ENCODE measurements at places on chromosomes 12 and 14.

DNA sequence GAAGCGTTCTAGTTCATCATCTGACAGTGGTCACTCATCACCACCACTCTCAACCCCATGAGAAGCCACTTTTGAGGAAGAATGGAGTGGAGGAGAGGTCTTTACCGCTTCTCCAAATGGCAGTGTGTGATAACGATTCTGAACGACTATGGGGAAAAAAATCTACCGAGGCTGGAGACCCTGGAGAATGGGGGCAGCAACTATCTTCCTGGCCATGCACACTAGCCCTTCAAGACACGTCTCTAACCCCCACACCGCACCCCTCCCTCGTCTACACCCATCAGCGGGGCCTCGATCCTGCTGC, 365 bp downstream of the ING4 start:
- DNase-seq, result no peak

DNA sequence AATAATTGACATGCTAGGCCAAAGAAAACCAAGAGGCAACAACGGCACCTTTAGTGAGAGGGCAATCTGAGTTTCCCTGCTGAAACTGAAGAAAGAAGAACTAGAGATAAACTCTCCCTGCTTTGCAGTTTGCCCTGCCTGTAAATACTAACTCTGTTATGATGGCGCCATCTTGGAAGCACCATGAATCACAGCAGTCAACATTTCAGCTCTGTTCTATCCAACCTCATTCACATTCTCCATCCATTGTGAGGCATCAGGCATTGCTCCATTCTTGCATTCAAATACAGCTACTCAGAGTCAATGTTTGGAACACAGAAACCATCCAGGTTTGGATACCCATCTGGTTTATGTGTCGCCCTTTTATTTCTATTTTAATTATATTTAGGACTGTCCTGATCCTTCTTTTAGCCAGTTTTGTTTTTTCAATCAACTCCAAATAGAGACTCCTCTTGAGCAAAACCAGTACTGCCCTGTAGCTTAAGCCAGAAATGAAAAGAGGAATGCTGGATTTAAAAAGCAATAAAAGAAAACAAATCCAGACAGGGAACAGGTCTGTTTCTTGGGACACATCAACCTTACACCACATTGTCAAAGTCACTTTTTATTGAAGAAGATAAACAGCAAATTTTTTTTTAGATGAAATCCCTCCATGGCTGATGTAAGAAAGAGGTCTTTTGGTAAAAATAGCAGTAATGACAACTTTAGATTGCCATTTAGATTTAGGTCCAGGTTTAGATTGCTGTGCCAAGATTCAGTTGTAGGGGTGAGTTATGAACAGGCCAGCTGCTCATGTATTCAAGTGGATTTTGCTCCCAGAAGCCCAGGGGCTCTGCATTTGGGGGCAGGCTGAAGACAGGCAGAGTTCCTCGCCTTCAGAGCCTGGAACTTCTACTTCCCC, 33.3 kb upstream of the PPM1A start:
- DNase-seq, result no peak

DNA sequence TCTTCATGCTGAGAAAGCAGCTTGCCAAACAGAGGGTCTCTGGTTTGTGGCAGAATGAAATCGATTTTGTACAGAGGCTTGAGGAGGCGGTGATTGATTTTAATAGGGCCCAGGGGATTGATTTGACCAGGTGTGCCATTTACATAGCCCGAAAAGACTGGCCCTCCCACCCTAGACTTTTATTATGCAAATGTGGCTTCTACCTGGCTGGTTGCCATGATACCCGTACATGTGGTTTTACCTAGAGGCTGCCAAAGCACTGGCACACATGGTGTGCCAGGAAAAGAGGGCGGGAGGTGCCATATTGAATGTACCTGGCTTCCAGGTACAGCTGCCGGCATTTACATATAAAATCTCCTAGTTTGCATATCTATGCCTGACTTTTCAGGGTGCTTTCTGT, 18.0 kb upstream of the GUCY2C start:
- DNase-seq, result no peak

DNA sequence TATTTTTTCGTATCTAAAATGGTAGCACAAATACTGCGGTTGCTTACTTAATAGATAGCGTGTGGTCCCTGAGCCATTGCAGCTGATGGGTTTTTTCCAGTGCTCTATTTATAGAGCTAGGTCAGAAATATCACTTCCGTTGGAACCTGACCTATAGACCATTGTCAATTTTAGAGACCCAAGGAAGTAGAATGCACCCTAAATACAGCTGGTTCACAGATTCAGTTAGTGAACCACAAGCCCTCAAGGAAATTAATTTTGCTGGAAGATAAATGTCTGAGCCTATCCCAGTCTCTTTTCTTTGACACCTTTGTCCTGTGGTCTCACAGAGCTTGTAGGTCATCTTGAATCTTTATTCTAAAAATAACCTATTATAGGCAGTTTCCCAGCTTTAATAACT, 391.0 kb downstream of the ZFP36L1 start:
- DNase-seq, result no peak

DNA sequence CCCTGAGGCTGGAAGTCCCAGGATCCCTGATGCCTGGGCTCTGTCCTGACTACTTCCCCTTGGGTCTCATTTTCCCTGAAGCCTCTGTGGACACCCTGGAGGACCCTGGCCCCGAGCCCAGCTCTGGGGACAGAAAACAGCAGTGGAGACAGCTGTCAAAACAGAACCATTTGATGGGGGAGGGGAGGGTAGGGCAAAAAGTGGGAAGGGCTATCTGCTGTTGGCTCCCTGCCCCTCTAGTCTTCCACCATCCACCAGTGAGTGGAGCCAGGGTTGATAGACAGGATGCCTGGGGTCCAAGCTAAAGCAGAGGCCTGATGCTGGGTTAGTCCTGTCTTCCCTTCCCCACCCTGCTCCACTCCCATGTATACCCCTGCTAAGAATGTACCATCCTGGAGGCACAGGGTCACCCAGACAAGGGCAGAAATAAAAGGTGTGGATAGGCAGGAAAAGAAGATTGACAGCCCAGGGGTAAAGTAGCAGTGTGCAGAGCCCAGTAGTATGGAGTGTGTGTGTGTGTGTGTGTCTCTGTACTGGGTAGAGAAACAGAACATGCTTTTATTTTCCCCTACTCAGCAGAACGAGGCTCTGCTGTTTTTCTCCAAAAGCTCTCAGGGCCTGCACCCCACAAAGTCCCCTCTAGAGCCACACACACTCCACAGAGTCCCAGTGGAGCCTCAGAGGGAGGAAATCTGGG, 9.8 kb downstream of the ZNF385A start:
- DNase-seq, result no peak

GRCh38 chr12:57196956-57197355, 19.6 kb upstream of the NXPH4 start:
- no peak for DNase-seq

GRCh38 chr14:33567023-33567728, 383.7 kb downstream of the EGLN3 start:
- no peak for DNase-seq

- DNase-seq, result no peak
These were observed 1.3 kb upstream of the TAS2R14 start for GRCh38 chr12:10940389-10940788.

GRCh38 chr14:69547701-69548348, 26.8 kb downstream of the CCDC177 start:
- no peak for DNase-seq

- no peak for DNase-seq
These were observed 982 bp downstream of the RBMS2 start for GRCh38 chr12:56522411-56523193.

DNA sequence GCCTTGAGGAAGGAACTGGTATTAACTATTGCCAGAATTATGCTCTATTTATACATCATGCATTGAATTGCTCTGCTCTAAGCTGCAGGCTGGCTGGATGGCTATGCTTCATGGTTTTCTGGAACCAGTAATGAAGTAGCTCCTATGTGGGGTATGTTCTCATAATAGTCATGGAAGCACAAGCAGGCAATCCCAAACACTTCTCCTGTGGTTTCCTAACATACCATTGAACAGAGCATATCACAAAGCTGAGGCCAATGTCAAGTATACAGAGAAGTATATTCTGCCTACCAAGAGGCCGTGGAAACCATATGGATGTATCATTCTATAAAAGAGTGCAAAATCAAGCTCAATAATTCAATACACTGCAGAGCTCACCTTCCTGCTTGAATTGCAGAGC, 1752.4 kb upstream of the FLRT2 start:
- DNase-seq, result no peak

DNA sequence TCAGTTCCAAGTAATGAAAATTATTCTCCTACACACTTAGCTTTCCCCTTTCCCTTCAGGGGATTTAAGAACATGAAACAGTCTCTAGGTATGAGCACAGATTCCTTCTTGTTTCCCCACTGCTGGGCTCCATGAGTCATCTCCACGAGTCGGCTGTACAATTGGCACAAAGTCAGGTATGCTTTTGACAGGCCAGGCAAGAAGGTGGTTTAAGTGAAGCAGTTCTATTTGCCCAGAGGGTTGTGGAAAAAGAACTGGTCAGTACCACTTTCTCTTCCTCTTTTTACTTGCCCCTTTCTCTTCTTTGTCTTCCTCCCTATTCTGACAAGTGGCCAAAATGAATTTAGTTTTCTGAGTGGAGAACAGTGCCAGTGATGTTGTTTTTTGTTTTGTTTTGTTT, 16.3 kb downstream of the DYNC1H1 start:
- DNase-seq, result no peak

GRCh38 chr14:92603309-92604242, 90.0 kb downstream of the RIN3 start:
- no peak for DNase-seq
